Cardiac ventricle fibroblast (primary cell): ENCODE measurements at places on chromosomes 11 and 22. TPM values are rescaled to one million over a fixed set of nuclear protein-coding genes. Genes with fewer than 3 reads are reported as not detected.

Gene CHRM1
- not detected in 2 replicates for total RNA-seq

Gene BIK
- total RNA-seq: not detected in 2 replicates

Gene PDE3B
- 4.4 and 4.7 TPM in 2 replicates for total RNA-seq

Gene IGF2
- total RNA-seq: 10.5 and 17.5 TPM in 2 replicates

Gene HBG2
- total RNA-seq: not detected in 2 replicates
